ENCODE measurements at places on chromosomes 6 and 20. TPM values are rescaled to one million over a fixed set of nuclear protein-coding genes. Genes with fewer than 3 reads are reported as not detected.

The CD2AP gene
- total RNA-seq = 30.7 TPM

- DNase-seq = no peak
Observed at GRCh38 chr6:2828629-2829028, 13.0 kb downstream of the SERPINB1 start.

GRCh38 chr6:100517106-100517505, 52.4 kb upstream of the SIM1 start:
- no peak for DNase-seq

GRCh38 chr6:4804095-4804494, 27.9 kb downstream of the CDYL start:
- DNase-seq = no peak

GRCh38 chr6:116419069-116419786, 41.9 kb upstream of the CALHM6 start:
- DNase-seq = no peak

The KIFC1 gene
- total RNA-seq = 0.60 TPM

DNA sequence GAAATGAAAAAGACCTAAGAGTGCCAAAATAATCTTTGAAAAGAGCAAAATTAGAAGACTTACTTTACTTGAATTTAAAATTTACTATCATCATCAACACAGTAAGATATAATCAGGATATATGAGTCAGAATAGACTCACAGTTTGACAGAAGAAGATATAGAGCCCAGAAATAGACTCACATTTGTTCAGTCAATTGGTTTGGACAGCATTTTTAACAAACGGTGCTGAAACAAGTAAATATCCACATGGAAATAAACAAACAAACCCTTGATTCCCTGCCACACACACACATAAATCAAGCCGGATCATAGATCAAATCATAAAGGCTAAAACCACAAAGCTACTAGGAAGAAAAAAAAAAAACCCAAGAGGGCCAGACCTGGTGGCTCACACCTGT, 291.1 kb downstream of the ADGRG6 start:
- no peak for DNase-seq

DNA sequence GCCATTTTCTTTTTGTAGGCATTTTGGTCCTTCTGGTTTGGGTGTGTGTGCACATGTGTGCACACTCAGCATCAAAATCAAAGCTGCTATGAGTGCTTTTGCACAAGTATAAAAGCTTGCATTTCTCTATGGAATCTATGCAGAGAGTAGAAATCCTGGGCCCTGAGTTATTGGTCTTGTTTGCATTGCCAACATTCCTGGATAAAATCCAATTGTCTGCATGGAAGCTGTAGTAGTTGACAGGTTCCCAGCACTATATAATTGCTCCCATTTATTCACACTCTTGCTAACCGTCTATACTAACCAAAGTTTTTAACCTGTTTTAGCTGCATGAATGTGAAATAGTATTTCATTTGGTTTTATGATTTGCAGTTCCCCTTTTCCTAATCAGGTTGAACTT, 277.0 kb downstream of the FOXA2 start:
- DNase-seq = no peak

The LHFPL5 gene
- not detected for total RNA-seq

The MCHR2 gene
- total RNA-seq = not detected

GRCh38 chr6:147779624-147780023, 271.1 kb downstream of the SAMD5 start:
- no peak for DNase-seq

DNA sequence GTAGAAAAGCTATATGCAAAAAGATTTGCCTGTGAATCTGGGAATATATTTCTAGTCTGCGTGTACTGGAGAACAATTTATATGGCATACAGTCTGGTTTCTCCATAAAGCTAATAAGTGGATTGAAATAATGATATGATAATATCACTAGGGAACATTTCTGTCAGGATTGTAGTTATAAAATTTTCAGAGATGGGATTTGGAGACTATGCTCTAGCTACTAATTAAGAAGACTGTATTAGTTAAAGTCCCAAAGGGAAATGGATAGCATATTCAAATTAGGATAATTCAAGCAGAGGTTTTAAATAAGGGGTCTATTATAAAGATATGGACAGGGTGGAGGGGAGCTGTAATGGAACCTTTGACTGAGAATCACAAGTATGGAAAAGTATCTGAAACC, 7.2 kb upstream of the STX11 start:
- no peak for DNase-seq

DNA sequence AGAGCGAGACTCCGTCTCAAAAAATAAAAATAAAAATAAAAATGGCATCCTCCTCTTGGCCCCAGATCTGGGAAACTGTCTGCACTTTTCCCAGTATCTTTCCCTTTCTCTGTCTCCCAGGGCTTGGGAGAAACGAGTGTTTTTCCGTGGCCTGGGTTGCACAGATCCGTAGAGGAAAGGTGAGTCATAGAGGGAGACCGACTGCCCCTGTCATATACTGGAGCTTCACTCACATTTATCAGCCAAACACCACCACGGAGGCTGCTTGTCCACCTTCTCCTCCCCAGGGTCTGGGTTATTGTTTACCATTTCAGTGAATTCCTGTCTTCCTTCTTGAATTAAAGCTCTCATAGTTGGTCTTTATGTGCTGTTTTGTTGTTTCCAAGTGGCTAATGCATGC, 31.9 kb upstream of the EIF2S2 start:
- DNase-seq = no peak

The RAET1G gene
- not detected for total RNA-seq

The SLC26A8 gene
- total RNA-seq = not detected

- no peak for DNase-seq
Observed at GRCh38 chr6:8819446-8819845, 384.1 kb upstream of the SLC35B3 start.

- DNase-seq = no peak
Observed at GRCh38 chr6:139376017-139376330, 1.5 kb upstream of the CITED2 start.

- no peak for DNase-seq
Observed at GRCh38 chr6:156752666-156753301, 24.4 kb upstream of the ARID1B start.
